NCI-H446 treated with DMSO at 0.1 percent for 48 hours (cell line): ENCODE measurements at places on chromosomes 3 and 15.

- no peak for DNase-seq
Observed at GRCh38 chr3:23442598-23443383, 239.7 kb downstream of the UBE2E2 start.

DNA sequence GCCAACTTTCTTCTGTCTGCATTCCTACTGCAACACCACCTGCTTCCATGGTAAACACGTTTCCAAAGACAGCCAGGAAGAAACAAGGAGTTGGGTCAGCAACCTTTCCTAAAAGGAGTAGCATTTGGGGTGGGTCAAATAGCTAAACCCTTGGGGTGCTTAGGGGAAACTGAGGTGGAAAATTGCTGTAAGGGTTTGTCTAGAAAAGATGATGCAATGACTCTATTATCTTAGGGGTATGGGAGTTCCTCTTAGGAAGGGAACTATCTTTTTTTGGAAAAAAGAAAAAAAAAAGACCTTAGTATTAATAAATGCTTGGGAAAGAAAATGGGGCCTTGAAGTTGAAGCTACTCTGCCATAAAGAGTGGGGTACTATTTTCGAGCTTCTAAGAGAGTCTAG lies 86.1 kb upstream of the POMGNT2 start:
- no peak for DNase-seq

GRCh38 chr15:66071160-66071920 lies 182.2 kb downstream of the MEGF11 start:
- no peak for DNase-seq

DNA sequence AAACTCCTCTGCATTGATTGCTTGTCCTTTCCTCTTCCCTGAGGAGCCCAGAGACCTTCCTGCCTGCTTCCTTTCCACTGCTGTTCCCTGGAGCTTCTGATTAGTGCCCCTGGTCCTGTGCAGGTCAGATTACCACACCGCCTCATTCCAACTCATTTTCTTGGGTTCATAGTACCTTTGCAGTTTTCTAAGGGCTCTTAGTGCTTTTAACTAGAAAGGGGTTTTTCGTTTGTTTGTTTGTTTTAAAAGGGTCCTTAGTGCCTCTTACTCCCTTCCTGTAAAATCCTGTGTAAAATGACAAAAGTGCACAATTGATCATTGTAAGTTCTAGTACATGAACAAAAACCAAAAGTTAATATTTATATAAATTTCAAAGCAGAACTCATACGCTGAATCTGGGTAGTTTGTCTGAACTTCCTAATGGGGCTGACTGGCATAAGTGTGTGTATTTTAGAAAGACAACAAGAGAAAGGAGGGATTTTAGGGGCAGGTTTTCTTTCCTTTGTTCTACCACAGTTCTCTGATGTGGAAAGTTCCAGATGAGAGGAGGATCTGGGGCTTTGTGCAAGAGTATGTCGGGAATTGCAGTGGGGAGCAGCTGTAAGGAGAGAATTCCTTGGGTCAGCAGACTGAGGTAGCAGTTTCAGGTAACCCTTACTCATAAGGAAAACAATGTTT lies 30.6 kb downstream of the SNRK start:
- DNase-seq = no peak

GRCh38 chr3:158249183-158249582 lies 139.3 kb downstream of the RSRC1 start:
- DNase-seq = no peak

- DNase-seq = no peak
Observed at GRCh38 chr3:157129803-157130466, 30.0 kb downstream of the CCNL1 start.

DNA sequence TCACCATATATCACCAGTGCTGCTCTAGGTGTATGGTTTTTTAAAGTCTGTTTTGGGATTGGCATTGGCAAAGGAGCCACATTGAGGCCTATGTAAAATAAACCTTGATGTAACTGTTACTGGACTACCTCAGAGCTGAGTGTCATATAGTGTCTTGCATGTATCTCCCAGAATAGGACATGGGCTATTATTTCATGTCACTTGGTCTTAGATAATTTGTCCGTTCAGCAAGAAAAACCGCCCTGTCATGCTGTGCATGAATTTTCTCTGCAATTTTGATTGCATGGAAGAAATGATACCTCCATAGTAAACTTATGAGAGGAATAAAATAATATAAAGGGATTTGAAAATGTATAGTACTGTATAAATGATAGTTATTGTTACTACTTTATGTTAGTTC lies 59.6 kb downstream of the RNF13 start:
- DNase-seq = no peak

DNA sequence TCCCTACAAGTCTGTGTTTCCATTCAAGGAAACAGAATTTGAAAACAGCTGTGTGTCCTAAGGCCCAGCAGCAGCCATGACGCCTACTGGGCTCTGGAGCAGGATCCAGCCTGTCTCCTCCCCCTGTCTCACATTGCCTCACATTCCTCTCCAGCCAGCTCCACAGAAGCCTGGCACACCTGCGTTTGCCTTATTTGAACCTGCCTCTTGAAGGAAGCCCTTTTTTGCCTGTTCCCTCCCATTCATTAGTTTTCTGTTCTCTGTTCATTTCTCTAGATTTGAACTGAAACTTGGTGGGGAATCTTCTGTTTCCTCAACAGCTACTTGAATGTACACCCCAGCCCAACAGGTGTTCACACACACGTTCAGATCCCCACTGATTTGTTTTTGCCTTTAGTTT lies 890.5 kb downstream of the TUSC7 start:
- DNase-seq = no peak

DNA sequence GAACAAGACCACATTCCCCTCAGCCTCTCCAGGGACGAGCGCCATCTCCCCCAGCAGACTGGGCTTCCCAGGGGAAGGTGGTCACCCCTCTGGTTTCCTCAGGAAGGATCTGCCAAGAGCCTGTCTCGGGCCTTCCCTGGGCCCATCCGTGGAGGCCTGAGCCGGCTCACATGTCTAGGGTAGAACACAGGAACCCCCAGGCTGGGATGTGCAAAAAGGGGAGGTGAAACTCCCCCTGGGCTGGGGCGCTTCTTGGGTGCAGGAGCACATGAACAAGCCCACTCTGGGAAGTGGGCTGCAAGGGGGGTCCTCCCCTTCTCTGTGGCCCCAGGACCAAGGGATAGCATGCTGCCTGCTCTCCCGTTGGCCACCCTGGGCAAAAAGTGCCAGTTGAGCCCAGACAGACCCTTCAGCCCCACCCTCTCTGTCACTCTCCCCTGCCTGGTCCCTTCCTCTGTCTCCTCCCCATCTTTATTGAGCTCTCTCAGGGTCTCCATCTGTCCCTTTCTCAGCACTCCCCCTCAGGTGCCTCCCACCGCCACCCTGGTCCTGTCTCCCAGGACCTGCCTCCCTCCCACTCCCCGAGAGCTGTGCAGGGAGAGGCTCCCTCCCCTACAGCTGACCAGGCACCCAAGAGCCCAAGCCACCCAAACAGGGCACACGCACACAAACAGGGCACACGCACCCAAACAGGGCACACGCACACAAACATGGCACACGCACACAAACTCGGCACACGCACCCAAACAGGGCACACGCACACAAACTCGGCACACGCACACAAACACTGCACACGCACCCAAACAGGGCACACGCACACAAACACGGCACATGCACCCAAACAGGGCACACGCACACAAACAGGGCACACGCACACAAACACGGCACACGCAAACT lies 864 bp downstream of the SEMA3G start:
- no peak for DNase-seq

- DNase-seq = no peak
Observed at GRCh38 chr3:114538211-114538610, 244.4 kb downstream of the TIGIT start.
